ENCODE measurements at places on chromosomes 11 and 22.

DNA sequence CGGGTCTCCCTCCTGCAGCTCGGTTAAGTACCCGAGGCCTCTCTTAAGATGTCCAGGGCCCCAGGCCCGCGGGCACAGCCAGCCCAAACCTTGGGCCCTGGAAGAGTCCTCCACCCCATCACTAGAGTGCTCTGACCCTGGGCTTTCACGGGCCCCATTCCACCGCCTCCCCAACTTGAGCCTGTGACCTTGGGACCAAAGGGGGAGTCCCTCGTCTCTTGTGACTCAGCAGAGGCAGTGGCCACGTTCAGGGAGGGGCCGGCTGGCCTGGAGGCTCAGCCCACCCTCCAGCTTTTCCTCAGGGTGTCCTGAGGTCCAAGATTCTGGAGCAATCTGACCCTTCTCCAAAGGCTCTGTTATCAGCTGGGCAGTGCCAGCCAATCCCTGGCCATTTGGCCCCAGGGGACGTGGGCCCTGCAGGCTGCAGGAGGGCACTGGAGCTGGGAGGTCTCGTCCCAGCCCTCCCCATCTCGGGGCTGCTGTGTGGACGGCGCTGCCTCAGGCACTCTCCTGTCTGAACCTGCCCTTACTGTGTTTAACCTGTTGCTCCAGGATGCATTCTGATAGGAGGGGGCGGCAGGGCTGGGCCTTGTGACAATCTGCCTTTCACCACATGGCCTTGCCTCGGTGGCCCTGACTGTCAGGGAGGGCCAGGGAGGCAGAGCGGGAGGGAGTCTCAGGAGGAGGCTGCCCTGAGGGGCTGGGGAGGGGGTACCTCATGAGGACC lies 25.0 kb downstream of the FADS3 start:
- no peak for DNase-seq

DNA sequence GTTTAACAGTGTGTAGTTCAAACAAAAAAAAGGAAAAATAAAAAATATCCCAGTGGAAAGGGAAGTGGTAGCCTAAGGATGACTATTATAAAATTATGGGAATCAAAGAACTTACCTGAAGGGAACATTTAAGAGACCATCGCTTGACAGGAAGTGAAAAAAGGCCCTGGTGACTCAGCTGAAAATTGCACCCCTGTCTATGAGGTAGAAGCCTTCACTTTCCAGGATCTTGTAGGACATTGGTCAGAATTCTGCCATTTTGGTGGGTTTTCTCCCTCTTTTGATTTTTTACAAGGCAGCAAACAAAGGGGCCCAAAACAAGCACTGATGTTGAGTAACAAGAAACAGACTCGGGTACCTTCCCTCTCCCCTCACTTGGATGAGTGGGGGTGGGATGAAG lies 15.6 kb downstream of the DDX17 start:
- no peak for DNase-seq

DNA sequence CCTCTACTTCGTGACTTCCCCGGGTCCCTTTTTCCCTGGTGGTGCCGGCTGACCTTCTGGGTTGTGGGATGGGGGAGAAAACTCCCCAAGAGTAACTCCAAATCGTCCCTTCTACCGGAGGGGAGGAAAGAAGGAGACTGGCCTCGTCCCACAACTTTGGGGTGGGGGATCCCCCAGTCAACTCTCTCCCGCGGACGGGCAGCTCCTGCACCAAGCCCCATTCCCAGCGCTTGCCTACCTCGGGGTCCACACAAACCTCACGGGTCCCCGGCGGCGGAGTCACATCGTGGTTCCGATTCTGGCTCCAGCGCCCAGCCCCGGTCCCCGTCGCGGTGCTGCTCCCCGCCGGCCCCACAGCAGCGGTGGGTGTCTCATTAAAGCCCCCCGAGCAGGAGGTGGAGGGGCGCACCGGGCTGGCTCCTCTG lies 317 bp downstream of the BDNF start:
- DNase-seq, result no peak

DNA sequence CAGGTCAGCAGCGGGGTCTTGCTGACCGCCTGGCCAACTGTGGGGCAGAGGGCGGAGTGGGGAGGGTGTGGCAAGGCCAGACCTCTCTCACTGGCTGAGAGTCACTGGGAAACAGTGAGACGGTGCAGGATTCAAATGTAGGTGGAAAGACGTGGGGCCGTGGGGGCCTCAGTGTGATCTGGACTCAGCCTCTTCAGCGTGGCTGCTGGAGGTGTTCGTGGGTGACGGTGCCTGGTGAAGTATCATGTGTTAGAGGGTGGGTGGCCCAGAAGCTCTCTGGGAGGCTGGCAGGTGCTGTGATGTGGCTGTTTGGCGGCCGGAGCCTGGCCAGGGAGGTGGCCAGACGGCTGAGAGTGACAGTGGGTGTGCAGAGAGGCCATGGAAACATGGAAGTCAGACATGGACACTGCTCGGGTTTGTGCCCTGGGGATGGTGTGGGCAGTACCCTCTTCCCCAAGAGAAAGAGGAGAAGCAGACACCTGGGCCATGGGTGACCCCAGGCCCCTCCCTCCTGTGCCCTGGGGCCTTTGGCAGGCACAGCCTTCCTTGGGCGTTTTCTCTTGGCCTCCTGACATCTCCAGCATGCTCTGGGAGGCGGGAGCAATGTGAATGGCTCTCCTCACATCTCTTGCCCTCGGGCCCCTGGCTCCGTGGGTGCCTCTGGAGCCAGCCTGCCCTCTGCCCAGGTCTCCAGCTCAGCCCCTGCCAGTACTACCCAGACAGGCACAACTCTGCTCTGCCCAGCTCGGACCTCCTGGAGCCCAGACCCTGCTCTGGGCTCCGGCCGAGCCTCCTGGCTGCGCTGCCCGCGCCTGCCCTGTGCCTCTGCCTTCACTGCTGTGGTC lies 10.1 kb upstream of the ACR start:
- DNase-seq, result no peak

GRCh38 chr11:44400431-44400830 lies 90.5 kb upstream of the ALX4 start:
- no peak for DNase-seq

DNA sequence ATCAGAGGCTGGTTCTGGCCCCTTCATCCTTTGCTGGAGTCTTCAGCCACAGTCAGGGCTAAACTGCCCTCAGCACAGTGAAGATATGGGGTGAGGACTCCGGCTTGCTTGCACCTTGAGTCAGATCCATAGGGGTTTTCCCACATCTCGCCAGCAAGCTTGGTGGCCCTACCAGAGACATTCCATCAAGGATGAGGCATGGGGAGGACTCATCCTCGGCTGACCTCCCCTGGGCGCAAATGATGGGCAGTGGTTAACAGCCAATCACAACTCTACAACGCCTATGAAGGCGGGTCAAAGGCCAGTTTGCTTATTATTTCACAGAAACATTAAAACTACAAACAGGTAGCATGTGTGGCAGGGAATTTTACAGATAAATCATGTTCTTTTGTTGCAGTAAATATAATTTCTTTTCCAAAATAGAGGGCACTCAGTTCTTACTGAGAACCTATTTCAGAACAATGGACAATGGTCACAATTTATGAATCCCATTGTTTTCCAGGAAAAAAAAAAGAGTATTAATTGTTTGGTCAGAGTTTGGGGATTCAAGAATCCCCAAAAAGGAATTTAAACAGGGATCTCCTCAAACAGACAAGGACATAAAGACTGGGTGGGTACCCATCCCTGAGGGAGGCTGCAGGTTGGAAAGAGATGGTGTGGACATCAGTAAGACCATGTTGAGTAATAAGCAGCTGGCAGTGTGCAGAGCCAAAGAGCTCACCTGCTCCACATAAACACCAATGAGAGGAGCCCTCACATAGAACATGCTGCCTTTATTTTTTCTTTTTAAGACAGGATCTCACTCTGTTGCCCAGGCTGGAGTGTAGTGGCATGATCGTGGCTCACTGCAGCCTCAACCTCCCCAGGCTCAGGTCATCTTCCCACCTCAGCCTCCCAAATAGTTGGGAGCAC lies 14.8 kb downstream of the PLAAT3 start:
- DNase-seq, result no peak

DNA sequence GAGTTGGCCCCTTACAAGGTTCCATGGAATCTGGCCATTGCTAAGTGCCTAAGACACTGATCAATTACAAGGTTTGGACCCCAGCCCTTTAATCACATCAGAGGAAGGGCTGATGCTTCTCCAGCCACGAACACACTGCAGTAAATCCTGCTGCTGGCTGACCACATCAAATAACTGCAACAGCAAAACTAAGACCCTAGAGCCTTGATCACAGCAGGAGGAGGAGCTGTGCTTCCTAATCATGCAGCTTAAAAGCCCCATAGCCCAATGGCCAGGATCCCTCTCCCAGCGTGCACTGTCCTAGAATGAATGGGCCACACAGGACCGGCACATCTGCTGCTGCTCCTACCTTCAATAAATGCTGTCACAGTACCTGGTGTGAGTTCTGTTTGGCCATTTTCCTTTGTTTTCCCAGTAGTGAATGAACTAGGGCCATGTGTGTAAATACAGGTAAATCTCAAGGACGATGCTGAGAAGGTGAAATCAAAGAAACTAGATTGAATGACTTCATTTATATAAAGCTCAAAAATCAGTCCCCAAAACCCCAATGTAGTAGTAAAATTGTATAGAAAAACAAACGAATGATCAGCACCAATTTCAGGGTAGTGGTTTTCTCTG lies 12.7 kb downstream of the ZP1 start:
- no peak for DNase-seq

DNA sequence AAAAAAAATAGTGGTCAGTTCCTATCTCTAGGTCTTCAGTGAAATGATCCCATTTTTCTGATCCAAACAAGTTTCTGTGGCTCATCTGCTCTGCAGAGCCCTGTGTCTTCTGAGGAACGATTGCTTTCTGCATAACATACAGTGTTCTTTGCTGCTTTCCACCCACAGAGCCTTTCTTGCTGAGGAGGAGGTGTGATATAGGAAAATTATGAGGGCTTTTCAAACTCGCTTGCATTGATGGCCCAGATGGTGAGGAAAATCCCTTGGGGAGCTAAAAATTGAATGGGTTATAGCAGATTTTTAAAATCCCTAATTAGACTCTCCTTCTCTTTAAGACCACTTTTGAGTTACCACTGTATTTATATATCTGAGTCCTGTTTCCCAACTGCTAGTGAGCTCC lies 31.3 kb downstream of the JAM3 start:
- no peak for DNase-seq

GRCh38 chr22:45324311-45324711 lies 14.6 kb downstream of the FAM118A start:
- no peak for DNase-seq

DNA sequence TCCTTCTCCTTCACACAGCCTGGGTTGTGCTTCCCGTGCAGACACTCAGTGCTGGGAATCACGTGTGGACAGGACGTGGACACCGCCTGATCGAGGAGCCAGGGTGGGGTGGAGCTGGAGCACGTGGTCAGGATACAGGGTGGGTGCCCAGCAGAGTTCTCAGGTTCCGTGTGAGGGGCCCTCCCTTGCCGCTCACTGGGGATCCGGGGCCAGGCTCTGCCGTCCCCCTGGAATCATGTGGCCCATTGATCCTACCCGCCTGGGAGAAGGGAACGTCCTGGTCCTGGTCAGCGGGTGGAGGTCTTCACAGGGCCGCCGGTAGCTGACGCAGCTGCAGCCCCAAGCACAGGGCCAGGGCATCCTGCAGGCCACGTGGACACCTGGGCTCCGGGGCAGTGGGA lies 397.7 kb downstream of the TBC1D22A start:
- DNase-seq, result no peak

- DNase-seq, result no peak
These were observed at the start of gene DSCAML1 for GRCh38 chr11:117796872-117797529. TSS of gene DSCAML1 (minus strand) at chr11:117797216. CDS start at chr11:117797079, 137 bp downstream.

GRCh38 chr11:13235895-13236294 lies 41.7 kb upstream of the BMAL1 start:
- no peak for DNase-seq

DNA sequence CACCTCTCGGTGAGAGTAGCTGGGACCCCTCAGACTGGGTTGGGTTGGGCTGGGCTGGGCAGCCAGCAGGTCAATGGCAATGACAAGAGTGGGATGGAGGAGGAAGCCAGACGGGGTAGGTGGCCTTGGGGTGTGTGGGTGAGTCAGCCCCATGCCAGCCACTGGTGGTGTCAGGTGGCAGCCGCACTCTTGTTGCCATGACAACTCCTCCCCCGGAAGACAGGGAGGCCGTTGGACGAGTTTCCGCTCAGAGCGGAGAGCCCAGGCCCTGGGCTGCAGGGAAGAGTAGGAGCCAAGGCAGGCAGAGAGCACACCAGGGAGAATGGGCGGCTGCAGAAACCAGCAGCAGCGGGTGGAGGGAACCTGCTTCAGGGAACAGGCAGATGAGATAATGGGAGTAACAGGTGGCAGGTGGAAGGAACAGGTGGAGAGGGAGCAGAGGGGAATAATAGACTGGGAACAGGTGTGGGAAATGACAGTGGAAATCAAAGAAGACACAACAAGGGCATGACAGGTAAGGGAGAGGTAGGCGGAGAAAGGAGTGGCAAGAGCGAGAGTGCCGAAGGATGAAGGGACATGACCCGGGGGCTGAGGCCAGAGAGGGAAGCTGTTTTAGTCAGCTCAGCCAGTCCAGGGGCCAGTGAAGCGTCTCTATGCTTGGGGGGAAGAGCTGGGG lies 8.7 kb downstream of the SPTBN2 start:
- no peak for DNase-seq

DNA sequence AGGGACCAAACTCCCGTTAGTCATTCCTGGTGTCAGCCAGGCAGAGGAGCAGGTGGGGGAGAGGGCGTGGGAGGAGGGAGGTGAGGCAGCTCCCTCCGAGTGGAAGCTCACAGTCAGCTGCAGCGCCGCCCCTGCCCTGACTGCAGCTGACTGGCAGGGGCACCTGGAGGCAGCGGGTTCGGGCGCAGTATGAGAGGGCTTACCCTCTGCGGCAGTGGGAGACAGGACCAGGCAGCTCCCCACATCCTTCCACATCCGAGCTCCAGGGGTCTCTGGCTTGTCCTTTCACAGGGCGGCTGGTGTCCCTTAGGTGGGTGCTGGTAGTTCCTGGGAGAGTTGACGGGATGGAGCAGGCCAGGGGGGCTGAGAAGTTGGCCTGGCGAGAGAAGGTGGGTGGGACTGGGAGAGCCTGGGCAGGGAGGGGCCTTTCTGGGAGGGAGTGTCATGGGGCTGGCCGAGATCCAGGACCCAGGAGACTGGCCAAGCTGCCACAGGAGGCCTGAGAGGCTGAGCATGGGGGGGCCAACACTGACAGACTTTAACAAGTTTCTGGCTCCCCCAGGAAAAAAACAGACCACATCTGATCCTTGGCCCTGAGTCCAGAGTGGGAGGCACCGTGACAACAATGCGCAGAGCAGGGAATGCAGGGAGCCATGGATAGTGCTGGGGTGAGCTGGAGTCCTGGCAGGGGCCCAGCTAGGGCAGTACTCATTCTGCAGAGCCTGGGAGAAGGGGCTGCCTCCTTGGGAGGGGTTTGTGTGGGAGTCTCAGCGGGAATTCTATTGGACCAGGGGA lies 4.9 kb downstream of the ADORA2A start:
- no peak for DNase-seq

- no peak for DNase-seq
These were observed 11.5 kb upstream of the MYOD1 start for GRCh38 chr11:17707830-17708229.
